ENCODE measurements at places on chromosomes 4 and X.

GRCh38 chr4:40406340-40406739, 71.2 kb downstream of the CHRNA9 start:
- no peak for ATAC-seq

GRCh38 chr4:135239964-135240363, 1038.4 kb upstream of the PABPC4L start:
- peak; percentile 23 for ATAC-seq

GRCh38 chr4:37246891-37247290, 2.3 kb downstream of the NWD2 start:
- no peak for ATAC-seq

DNA sequence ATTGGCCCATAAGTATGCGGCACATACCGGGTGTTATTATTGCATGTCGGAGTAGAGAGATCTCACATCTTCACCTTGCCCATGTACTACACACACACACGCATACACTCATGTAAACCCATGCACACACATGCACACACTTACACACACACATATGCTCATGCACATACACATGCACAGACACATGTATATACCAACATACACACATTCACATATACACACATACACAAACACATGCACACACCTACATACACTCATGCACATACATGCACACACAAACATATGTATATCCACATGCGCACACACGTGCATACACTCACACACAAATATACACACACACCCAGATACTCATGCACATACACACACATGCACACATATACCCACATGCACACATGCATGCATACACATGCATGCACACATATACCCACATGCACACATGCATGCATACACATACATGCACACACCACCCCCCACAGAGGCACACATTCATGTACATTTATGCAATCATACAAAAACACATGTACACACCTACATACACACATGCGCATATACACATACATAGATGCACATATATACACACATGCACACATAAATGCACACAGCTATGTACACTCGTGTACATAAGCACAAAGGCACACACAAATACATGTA, 11.2 kb downstream of the CYP4V2 start:
- ATAC-seq: no peak

Data from SK-N-SH treated with all-trans-retinoic acid at 6 μM for 48 hours (cell line).